ENCODE measurements at places on chromosomes 1 and 21.

- no peak for DNase-seq
These were observed 4.2 kb downstream of the RASSF5 start for GRCh38 chr1:206511362-206512057.

- no peak for DNase-seq
These were observed 55.0 kb upstream of the TLR5 start for GRCh38 chr1:223197923-223198627.

GRCh38 chr1:61049850-61050540 lies 32.4 kb upstream of the NFIA start:
- peak; percentile 75 for DNase-seq

DNA sequence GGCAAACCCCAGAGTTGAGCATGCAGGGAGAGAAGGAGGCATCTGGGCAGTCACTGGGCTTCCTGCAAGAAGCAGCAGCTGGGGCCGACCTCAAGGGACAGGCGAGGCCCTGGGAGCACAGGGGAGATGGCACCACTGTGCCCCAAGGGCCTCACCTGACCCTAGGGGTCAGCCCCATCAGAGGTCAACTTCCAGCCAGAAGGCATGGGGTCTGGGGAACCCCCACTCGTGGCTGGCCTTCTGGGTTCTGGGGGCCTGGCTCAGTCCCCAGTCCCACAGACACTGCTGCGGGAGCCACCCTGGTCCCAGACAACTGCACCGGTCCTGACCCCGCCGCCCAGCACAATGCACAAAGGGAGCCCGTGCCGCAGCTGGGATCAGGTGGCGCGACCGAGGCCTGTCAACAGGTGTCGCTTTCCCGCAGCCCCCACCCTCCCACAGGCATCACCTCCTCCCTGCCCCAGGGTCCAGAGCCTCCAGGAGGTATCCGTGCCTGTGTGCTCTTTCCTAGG lies 6.2 kb downstream of the WNT9A start:
- no peak for DNase-seq

- no peak for DNase-seq
These were observed 41.3 kb downstream of the PGM1 start for GRCh38 chr1:63634471-63634870.

Measured in naive thymus-derived CD8-positive, alpha-beta T cell (primary cell).